ENCODE measurements at places on chromosomes 4 and X.

DNA sequence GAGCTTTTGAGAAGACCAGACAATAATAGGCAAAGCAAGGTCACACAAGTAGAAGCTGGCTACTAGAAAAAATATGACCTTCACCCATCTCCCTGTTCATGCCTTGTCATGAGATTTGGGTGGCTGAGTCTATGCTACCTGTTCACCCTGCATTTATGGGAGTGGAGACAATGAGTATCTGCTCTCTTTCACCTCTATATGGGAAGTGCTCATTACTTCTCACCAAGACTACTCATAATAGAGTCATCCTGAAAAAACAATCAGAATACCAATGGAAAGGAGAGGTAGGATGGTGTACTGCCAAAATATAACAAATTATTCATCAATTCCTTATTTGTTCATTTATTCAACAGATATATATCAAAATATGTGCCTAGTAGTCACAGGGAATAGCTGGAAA is 921.8 kb upstream of the INTU start:
- DNase-seq, result no peak

DNA sequence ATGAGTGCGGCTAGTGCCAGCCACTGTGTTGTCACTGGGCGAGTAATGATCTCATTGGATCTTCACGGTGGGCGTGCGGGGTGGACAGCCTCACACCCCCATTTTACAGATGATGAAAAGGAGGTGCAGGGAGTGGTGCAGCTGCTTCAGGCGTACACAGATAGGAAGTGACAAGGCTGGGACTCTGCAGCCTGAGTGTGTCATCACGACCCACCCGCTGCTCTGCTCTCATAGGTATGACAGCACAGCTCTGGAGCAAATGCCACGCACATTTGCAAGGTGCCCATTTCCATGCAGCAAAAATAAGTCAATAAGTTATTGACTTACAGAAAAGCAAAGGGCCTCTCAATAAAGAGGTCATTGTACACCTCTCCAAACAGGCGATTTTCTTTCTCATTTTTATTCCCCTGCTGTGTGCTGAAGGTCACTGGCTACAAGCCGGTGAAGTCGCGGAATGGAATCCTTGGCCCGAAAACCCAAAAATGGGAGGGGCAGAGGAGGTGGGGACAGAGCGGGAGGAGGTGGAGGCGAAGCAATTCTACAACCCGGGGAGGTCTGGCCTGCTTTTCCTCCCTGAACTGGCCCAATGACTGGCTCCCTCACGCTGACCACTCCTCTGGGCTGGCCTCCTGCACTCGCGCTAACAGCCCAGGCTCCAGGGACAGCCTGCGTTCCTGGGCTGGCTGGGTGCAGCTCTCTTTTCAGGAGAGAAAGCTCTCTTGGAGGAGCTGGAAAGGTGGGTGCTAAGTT is at the start of gene SOD3:
SOD3 (plus strand) TSS at position 658 of the 750 bp plus-strand sequence. CDS start 3,949 bp downstream, outside the sequence.
- no peak for DNase-seq

DNA sequence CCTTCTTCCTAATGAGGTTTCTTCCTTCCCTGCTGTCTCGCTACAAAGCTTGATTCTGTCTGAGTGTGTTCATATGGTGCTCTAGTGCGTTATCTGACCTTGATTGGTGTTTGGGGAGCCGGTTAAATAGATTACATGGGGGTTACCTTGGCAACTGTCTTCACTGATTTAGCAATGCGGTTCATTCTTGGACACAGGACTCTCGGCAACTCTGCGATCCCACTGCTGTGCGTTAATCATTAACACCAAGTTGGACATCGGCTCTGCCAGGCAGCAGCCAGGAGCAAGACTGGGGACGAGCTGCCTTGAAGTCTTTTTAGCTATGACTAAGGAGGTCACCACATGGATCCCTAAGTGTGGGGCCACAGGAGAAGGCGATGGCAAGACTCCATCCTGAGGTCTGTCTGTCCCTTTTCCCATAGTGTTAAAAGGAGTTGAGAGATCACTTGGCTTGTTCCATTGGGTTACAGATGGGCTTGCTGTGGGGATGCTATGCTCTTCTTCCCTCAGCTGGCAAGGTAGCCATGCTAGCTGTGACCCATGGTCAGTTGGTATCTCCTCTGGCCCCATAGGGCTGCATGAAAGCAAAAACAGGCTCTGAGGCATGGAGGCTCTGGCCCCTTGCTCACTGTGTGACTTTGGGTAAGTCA is 93.4 kb upstream of the MAMLD1 start:
- DNase-seq, result no peak

GRCh38 chr4:175422331-175422730 is 389.7 kb downstream of the GPM6A start:
- DNase-seq, result no peak

GRCh38 chr4:12118651-12119213 is 690.0 kb upstream of the HS3ST1 start:
- DNase-seq, result no peak

- DNase-seq, result no peak
Observed at GRCh38 chr4:122005064-122005755, 53.4 kb upstream of the TRPC3 start.

DNA sequence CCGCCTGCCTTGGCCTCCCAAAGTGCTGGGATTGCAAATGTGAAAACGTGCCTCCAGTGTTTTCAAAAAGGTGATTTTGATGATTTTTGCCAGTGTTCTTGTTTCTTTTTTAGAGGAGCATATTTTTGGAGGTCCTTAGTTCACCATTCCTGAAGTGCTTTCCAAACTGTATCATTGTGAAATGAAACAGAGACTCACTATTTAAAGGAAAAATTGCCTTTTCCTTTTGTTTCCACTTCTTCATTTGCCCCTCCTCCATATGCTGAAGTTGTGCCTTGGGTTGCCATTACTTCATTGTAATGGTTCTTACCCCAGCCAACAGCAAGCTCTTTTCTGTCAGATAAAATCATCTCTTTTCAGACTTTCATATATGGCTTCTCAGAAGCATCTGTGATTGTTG is 164.4 kb downstream of the FNIP2 start:
- DNase-seq, result no peak

DNA sequence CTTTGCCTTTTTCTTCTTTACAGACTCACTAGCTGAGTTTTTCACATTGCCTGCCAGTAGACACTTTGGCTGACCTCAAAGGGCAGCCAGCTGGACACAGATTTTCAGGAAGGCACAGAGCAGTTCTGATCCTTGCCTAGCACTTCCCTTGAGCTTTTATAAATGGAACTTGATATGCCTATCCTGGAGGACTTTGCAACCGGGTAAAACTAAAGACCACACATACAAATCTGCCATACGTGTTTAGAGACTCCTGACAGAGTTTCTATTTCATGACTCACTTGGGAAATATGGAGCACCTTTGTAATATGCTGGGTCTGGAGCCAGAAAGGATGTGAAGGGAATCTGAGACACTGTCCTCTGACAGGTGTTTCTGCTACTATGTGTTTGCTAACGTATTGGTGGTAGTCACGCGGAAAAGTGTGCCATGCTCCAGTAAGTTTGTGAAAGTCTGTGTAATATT is 56.7 kb upstream of the RASSF6 start:
- DNase-seq, result no peak

DNA sequence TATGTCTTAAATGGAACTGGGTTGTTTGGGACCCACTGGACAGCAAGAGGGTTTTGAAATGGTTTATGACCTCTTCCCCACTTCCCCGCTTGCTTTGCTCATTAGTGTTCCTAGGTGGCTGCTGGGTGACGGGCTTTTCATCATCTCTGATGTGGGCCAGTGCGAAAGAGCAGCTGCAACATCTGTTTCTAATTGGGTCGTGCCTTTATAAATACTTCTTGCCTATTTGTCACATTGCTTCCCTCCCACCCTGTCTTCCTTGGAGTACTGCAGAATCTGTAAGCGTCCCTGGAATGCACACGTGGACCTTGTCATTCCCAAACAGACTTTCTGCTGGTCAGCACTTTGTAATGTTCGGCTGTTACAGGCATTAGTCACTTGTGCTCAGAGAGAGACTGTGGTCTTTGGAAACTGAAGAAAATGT is 35.2 kb downstream of the SEPTIN11 start:
- DNase-seq, result no peak

DNA sequence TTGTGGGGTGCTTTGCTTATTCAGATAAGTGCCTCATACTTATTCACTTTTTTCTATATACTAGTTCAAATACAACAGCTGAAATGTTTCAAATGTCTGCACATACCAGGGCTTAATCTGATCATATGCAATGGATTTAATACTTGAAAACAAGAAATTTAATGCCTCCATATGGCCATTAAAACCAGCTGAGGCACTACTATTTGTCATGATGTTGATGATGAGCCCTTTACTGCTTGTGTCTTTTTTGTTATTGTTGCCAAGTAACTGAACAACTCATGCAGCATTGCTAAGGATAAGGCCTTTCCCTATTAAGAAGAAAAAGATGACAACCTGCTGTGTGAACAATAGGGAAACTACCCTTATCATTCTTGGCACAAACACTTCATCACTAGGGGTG is 52.5 kb downstream of the MAGEB10 start:
- no peak for DNase-seq

DNA sequence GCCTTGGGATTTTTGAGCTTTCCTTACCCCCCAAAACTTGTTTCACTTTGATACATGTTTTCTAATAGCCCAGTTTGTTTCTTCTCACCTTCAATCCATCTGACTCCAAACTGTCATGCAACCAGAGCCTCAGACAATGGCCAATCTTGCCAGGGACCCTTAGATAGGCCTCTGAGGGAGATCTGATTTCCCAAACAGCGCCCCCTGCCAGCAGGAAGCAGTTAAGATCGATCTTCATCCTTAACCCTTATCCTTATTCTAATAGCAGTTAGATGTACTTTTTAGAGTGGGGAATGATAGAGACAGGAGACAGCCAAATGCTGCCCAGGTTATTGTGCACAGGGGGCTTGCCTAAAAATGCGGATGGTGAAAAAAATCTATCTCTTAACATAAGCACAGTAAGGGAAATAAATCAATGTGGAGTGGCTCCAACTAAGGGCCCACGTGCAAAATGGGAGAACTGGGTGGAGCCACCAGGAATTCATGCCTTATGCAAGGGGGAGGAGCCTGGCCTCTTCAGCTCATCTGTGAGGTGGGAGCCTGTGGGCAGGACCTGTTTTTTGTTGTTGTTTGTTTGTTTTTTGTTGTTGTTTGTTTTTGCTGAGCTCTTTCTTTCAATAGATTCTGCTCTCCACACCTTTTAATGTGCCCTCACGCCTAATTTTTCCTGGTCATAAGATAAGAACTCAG is 833.6 kb upstream of the AGA start:
- DNase-seq, result no peak

DNA sequence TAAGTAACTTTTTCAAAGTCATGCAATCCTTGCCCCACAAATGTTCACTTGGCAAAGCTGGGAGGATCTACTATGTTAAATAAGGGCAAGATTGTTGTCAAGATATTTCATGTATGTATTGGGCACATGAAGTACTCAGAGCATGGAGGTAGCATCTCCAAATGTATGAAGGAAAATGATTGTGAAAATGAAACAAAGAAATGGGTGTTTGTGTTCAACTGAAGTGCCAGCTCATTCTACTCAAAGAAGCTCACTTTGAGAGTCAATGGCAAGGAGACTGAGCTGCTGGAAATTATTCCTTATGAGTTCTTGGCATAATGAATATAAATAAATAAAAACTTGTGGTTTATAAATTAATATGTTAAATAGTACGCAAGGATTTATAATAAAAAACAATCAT is 124.5 kb upstream of the ARSJ start:
- DNase-seq, result no peak

DNA sequence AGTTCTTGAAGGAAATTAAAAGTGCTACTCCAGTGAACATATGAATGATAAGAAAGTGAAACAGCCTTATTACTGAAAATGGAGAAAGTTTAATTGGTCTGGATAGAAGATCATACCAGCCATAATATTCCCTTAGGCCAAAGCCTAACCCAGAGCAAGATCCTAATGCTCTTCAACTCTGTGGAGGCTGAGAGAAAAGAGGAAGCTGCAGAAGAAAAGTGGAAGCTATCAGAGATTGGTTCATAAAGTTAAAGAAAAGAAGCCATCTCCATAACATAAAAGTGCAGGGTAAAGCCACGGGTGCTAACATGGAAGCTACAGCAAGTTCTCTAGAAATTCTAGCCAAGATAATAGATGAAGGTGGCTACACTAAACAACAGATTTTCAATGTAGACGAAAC is 85.5 kb upstream of the ATOH1 start:
- DNase-seq, result no peak

DNA sequence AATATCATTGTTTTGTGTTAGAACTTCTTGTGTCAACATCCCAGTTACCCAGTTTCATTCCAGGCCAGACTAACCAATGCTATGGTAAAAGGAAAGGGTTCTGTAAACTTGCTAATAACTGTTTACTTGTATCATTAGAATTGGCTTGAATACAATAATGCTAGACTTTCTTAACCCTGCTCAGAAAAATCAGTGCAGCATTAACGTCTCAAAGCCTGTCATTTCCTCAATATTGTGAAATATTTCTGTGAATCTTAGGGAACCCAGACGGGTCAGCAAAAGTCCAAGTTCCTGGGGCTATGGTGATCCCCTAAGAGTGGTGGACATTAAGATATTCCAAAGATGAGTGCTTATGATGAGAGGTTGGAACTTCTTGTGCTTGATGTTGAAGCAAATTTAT is 541.2 kb upstream of the MAGEB18 start:
- no peak for DNase-seq

DNA sequence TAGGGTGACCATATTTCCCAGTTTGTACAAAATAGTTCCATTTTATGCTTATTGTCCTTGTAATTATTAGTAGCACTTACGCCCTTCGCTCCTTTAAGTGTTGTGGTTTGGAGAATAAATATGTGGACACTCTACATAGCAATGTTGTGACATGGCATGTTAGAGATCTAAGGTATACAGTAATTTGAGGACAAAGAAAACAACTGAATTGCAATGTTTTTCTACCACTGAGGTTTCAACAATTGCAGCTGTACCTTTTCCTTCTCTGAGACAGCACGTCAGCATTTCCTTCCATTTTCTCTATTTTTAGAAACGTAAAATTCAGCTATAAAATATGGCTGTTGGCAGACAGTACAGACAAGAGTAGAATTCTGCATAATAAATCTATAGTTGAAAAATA is 323.1 kb downstream of the MAPK10 start:
- no peak for DNase-seq

DNA sequence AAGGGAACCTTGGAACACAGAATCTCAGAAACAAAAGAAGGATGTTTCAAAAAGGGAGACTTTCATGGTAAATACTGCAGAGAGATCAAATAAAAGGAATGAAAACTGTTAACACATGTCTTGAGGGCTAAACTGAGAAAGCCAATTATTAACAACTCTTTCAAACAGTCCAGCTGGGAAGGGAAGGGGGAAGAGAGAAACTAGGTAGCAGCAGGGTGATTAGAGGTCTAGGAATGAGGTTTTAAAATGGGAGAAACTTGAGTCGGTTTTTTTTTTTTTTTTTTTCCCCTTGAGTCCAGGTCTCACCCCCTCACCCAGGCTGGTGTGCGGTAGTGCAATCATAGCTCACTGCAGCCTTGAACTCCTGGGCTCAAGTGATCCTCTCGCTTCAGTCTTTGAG is 4.3 kb downstream of the BCLAF3 start:
- DNase-seq, result no peak
